Dermis microvascular lymphatic vessel endothelial cell (primary cell): ENCODE measurements at places on chromosomes 2 and 18. TPM values are rescaled to one million over a fixed set of nuclear protein-coding genes. Genes with fewer than 3 reads are reported as not detected.

KYNU gene
- total RNA-seq: 0.26 TPM in 1 of 2 replicates, not detected in the other

RHBDD1 gene
- total RNA-seq: 4.6 and 7.3 TPM in 2 replicates

CIDEA gene
- 1.3 TPM in 1 of 2 replicates, not detected in the other for total RNA-seq

LANCL1 gene
- 22.1 and 22.5 TPM in 2 replicates for total RNA-seq

TEX44 gene
- not detected in 2 replicates for total RNA-seq

CIB4 gene
- total RNA-seq: not detected in 2 replicates

VWC2L gene
- total RNA-seq: not detected in 2 replicates

DHRS9 gene
- not detected in 2 replicates for total RNA-seq

AOX1 gene
- 0.76 and 5.4 TPM in 2 replicates for total RNA-seq

SCG2 gene
- total RNA-seq: not detected in 2 replicates

COL4A3 gene
- not detected in 2 replicates for total RNA-seq

FIGN gene
- under 0.01 TPM in 2 replicates for total RNA-seq

KANSL1L gene
- total RNA-seq: 12.2 and 19.5 TPM in 2 replicates

DLGAP1 gene
- total RNA-seq: under 0.01 and 0.13 TPM in 2 replicates

DNAJC5G gene
- 0.39 and 1.0 TPM in 2 replicates for total RNA-seq

ST8SIA3 gene
- not detected in 2 replicates for total RNA-seq

C2orf66 gene
- under 0.01 and 0.13 TPM in 2 replicates for total RNA-seq

RNF149 gene
- total RNA-seq: 31.7 and 38.4 TPM in 2 replicates

GALNT5 gene
- not detected in 2 replicates for total RNA-seq

OTOF gene
- 20.7 and 20.8 TPM in 2 replicates for total RNA-seq

ASXL3 gene
- total RNA-seq: 0.13 and 0.76 TPM in 2 replicates

MAL gene
- total RNA-seq: not detected in 2 replicates

CROCC2 gene
- total RNA-seq: not detected in 2 replicates

WDR7 gene
- 19.6 and 23.8 TPM in 2 replicates for total RNA-seq

LRATD1 gene
- total RNA-seq: 3.6 and 7.2 TPM in 2 replicates

DUSP11 gene
- total RNA-seq: 20.0 and 21.7 TPM in 2 replicates

KATNAL2 gene
- 0.25 and 0.64 TPM in 2 replicates for total RNA-seq

RAX gene
- total RNA-seq: not detected in 2 replicates

CD226 gene
- total RNA-seq: 0.76 and 1.5 TPM in 2 replicates

ORC4 gene
- total RNA-seq: 18.5 and 19.3 TPM in 2 replicates

LIMS4 gene
- 20.8 and 80.8 TPM in 2 replicates for total RNA-seq

ELOA2 gene
- total RNA-seq: not detected in 2 replicates
